ENCODE measurements at places on chromosomes 6 and 20. TPM values are rescaled to one million over a fixed set of nuclear protein-coding genes. Genes with fewer than 3 reads are reported as not detected.
A peak's percentile ranks its signal among the peaks of the same experiment; 100 is the strongest.

DNA sequence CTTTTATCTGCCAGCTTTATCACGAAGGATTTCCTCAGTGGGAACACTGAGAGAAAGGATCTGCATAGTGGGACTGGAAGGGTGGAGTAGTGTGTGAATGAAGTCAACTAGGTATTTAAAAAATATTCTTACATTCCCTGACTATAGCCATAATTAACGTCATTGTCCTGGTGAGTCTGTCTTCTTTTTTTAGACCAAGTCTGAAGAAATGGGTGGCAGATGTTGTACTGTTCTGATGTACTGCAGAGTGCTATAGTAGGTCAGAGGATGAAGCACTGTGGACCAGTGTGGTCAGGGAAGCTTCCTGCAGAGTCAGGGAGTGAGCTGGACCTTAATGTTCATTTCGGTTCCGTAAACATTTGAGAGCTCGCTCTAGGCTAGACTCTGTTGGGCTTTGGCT is 11.9 kb downstream of the TULP4 start:
- H3K27me3 ChIP-seq: no peaks in the 10 kb centered on the region
- no peaks in the 10 kb centered on the region for H3K36me3 ChIP-seq
- no peak for DNase-seq
- H3K4me3 ChIP-seq: no peak overlapping the region

SSTR4 gene
- total RNA-seq: not detected

DNA sequence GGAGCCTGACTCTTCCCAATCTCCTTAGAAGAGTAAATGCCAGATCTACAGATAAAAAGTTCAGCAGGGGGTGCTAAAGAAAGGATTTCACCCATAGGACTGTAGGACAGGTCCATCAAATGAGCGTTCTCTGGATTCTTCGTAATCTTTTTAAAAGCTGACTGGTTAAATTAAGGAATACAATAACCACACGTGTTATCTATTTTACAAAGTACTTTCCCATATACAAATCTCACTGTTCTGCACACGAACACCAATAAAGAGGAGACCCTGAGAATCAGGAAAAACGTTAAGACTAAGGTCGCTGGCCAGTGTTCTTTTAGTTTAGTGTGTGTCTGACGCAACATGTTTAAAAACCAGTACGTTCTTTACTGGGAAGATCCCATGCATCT is 542 bp downstream of the TUBE1 start:
- peak overlapping the region; percentile 76 for H3K27ac ChIP-seq
- peaks cover 29% of the 10 kb centered on the region for H3K4me1 ChIP-seq
- peaks cover 22% of the 10 kb centered on the region for H3K36me3 ChIP-seq
- DNase-seq: no peak
- peak overlapping the region; percentile 70 for H3K4me3 ChIP-seq
- H3K27me3 ChIP-seq: no peaks in the 10 kb centered on the region

OLIG3 gene
- total RNA-seq: not detected

DNA sequence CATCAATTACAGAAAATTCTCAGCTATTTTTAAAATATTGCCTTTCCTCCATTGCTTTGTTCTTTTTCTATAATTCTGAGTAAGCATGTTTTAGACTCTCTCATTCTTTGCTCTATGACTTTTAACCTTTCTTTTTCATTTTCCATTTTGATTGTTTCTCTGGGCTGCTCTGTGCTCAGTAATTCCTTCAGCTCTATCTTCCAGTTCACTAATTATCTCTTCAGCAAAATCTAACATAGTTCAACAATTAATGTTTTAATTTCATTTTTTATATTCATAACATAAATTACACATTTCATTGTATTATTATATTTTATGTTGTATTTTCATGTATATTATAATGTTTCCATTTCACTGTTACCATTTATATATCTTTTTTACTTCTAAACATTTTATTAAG is 198.8 kb upstream of the NOX3 start:
- no peaks in the 10 kb centered on the region for H3K36me3 ChIP-seq
- H3K27ac ChIP-seq: no peak overlapping the region
- no peaks in the 10 kb centered on the region for H3K4me1 ChIP-seq
- no peak for DNase-seq

DNA sequence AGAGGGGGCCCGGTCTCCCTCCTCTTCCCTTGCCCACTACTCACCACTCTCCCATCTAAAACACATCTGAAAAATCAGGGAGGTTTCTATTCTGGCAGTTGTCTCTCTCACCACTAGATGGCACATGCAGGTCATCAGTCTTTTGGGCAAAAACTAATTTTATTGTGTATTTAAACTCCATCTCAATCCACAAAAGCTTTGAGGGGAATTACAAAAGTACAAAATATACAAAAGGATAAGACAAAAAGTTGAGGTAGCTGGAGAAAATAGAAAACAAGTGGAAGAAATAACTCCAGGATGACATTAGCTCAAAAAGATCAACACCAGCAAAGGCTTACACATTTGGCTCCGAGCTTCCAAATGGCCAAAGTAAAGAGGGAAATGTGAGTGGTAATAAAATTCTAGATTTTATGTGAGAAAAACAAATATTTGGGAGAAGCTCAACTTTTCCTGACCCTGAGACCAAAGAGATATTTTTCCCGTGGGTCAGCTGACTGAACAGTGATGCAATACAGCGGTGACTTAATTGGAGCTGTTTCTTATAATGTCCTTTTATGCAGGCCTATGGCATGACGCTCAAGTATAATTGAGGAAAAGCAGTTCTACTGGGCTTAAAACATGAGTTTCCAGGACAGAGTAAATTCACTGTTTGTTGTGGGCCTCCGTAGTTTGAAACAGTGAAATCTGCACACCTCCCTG is 79.8 kb upstream of the CHD6 start:
- no peaks in the 10 kb centered on the region for H3K27me3 ChIP-seq
- H3K36me3 ChIP-seq: no peaks in the 10 kb centered on the region
- H3K27ac ChIP-seq: no peak overlapping the region
- no peak overlapping the region for H3K4me3 ChIP-seq
- DNase-seq: peak; percentile 17
- peaks cover 5% of the 10 kb centered on the region for H3K4me1 ChIP-seq

- H3K4me3 ChIP-seq: peak overlapping the region; percentile 88
- H3K4me1 ChIP-seq: peaks cover 2% of the 10 kb centered on the region
- H3K27me3 ChIP-seq: peaks cover 27% of the 10 kb centered on the region
- H3K27ac ChIP-seq: peak overlapping the region; percentile 89
Observed at GRCh38 chr6:44265722-44266233, 427 bp upstream of the NFKBIE start.

DNA sequence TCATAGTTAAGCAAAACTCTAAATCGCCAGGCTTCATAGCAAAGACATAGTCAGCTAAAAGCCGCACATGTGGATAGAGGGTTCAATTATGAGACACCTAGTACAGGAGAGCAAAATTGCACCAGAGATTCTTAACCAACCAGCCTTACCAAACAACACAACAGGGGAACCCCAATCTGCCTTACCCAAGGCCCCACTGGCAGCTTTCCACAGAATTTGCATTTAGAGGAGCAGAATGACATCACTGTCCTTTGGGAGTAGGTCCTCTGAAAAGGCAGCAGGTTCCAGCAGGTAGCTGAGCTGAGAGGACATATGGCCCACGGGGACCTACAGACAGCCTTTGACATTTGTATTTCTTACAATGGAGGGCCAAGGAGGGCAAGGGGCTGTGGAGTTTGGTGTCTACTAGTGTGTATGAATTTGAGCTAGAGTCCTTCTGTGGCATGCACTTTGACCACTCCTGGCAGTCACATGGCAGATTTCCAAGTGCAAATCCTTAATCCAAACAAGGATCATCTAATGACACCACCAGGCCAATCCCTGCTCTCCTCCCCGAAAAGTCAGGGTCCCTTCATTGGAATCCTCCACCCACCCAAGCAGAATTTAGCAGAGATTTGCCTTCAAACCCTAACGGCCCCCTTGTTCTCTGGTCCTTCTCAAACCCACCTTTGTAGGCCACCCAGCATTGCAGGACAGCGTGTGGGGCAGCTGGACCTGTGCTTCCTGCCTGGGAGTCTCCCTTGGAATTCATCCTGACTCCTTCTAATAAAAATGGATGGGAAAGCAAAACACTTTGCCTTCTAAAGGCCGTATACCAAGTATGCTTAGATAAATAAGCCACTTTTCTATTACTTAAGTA is 171.2 kb upstream of the SUPT3H start:
- H3K27me3 ChIP-seq: no peaks in the 10 kb centered on the region
- H3K4me3 ChIP-seq: no peak overlapping the region
- H3K27ac ChIP-seq: no peak overlapping the region
- peaks cover 5% of the 10 kb centered on the region for H3K4me1 ChIP-seq

DNA sequence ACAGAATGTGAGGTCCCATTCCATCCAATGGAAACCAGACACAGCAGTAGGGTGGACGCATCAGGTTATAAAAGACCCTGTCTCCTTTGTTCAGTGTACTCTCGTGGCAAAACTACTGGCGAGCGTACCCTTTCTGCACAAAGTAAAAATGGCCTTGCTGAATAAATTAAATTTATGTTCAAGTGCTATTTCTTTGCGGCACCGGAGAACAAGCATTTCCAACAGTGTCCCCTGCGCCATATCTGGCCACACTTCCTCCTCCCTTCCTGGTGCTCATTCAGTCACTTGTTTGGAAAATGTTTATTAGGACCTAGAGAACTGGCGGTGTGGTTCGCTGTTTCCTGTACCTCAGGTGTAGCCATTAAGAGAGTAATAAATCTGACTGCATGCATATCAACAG is 46.9 kb upstream of the DACT2 start:
- H3K36me3 ChIP-seq: no peaks in the 10 kb centered on the region
- H3K27ac ChIP-seq: no peak overlapping the region
- no peak overlapping the region for H3K4me3 ChIP-seq
- H3K4me1 ChIP-seq: no peaks in the 10 kb centered on the region

- H3K4me3 ChIP-seq: no peak overlapping the region
- no peak overlapping the region for H3K27ac ChIP-seq
- H3K27me3 ChIP-seq: no peaks in the 10 kb centered on the region
- DNase-seq: peak; percentile 28
- no peaks in the 10 kb centered on the region for H3K4me1 ChIP-seq
Observed at GRCh38 chr20:40583205-40583604, 105.8 kb downstream of the MAFB start.

- no peaks in the 10 kb centered on the region for H3K36me3 ChIP-seq
- peaks cover 21% of the 10 kb centered on the region for H3K27me3 ChIP-seq
- H3K27ac ChIP-seq: no peak overlapping the region
- no peak for DNase-seq
- H3K4me3 ChIP-seq: no peak overlapping the region
Observed at GRCh38 chr20:32006841-32007786, 3.1 kb upstream of the CCM2L start.

ITPR3 gene
- 87.1 TPM for total RNA-seq

CLVS2 gene
- 0.22 TPM for total RNA-seq

DNA sequence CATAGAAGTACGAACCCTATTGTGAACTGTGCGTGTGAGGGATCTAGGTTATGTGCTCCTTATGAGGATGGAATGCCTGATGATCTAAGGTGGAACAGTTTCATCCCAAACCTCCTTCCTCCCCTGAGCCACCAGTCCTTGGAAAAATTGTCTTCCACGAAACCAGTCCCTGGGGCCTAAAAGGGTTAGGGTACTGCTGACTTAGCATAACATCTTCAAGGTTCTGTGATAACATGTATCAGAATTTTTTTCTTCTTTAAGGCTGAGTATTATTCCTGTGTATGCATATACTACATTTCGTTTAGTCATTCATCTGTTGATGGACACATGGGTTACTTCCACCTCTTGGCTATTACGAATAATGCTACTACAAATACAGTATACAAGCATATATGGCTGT is 80.2 kb downstream of the TSHZ2 start:
- H3K4me1 ChIP-seq: no peaks in the 10 kb centered on the region
- no peak for DNase-seq
- H3K27ac ChIP-seq: no peak overlapping the region
- H3K4me3 ChIP-seq: no peak overlapping the region
- no peaks in the 10 kb centered on the region for H3K36me3 ChIP-seq

DNA sequence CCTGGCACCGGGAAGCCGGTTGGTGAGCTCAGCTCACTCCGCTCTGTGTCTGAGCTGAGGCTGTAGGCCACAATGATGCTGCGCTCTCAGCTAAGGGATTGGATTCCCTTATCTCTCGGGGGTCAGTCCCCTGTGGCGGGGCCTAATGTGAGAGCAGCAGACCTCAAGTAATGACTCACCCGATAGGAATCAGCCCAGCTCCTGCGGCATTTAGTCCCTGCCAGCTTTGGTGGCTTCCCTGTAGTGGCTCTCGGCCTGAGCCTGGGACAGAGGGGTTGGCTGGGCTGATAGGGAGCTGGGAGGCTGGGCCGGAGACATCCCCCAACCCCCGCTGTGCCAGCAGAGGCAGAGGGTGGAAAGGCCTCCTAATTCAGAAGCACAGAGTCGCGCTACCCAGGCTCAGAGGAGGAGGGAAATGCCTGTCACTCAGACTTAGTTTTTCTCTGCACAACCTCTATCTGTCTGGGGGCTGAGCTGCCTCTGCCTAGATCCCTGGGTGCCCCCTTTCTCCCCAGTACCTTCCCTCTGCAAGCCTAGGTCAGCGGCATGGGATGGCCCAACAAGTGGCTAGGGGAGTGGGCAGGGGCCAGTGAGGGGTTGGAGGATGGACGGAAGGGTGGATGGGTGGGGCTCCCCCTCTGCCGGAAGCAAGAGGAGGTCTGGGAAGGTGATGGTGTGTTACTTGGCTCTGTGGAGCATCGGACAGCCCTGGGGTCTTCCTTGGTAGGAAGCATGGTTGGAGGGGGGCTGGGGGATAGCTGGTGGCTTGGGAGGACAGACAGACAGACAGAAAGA is 92.2 kb downstream of the CDH22 start:
- no peak overlapping the region for H3K4me3 ChIP-seq
- no peaks in the 10 kb centered on the region for H3K4me1 ChIP-seq
- H3K27me3 ChIP-seq: peaks cover 13% of the 10 kb centered on the region
- no peaks in the 10 kb centered on the region for H3K36me3 ChIP-seq
- no peak for DNase-seq

- H3K27me3 ChIP-seq: no peaks in the 10 kb centered on the region
- no peak overlapping the region for H3K4me3 ChIP-seq
- H3K36me3 ChIP-seq: no peaks in the 10 kb centered on the region
- H3K4me1 ChIP-seq: no peaks in the 10 kb centered on the region
- DNase-seq: no peak
Observed at GRCh38 chr6:97867177-97867576, 584.2 kb upstream of the MMS22L start.

DNA sequence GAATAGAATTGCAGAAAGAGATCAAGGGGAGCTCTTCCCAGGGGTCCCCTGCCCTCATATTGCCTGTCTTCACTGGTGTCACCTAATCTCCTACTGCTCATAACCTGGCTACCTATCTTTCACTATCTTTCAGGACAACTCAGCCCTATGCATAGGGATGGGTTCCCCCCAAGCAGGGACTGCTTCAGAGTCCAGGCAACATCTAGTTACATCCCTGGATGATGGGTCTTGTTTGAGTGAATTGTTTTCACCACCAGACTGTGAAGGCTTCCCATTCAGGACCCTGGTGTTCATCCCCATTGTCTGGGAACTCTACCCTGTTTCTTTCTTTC is 850 bp upstream of the HECA start:
- peak overlapping the region; percentile 98 for H3K27ac ChIP-seq
- peak overlapping the region; percentile 22 for H3K4me3 ChIP-seq
- H3K36me3 ChIP-seq: no peaks in the 10 kb centered on the region
- H3K4me1 ChIP-seq: peaks cover 19% of the 10 kb centered on the region
- H3K27me3 ChIP-seq: no peaks in the 10 kb centered on the region

DNA sequence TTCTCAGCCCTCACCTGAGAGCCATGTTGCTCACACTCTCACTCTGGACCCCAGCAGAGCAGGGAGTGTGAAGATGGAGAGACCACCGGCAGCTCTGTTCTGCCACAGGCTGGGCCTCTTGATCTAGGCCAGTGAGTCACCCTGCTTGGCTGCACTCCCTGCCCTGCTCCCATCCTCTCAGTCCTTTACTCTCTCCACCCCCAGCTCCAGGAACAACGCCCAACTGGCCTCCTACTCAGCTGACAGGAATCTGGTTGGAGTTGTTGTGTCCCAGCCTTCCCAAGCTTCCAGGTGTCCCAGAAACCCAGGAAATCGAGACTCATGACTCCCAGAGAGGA is at the start of gene PSORS1C1:
PSORS1C1 (plus strand) TSS at position 260 of the 338 bp plus-strand sequence. CDS start 14,833 bp downstream, outside the sequence.
- DNase-seq: peak; percentile 33
- no peaks in the 10 kb centered on the region for H3K36me3 ChIP-seq
- H3K4me1 ChIP-seq: peaks cover 18% of the 10 kb centered on the region
- H3K4me3 ChIP-seq: peak within 1 kb of the TSS; percentile 33
